ENCODE measurements at places on chromosomes 13 and 19.
A peak's percentile ranks its signal among the peaks of the same experiment; 100 is the strongest.

GRCh38 chr19:33125929-33126388 lies 6.0 kb upstream of the WDR88 start:
- peak; percentile 56 for DNase-seq

DNA sequence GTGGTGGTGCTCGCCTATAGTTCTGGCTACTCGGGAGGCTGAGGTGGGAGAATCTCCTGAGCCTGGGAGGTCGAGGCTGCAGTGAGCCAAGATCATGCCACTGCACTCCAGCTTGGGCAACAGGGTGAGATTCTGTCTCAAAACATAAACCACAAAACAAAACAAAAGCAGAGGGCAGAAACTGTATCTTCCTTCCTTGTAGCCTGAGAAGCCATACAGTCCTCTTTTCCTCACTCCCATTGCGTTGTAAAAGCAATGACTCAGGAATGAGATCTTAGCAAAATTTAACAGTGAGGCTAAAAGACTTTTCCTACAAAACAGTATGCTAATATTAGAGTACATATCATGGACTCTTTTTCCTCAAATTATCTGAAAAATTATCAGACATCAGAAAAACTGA lies 130.9 kb downstream of the SHISA2 start:
- no peak for DNase-seq

DNA sequence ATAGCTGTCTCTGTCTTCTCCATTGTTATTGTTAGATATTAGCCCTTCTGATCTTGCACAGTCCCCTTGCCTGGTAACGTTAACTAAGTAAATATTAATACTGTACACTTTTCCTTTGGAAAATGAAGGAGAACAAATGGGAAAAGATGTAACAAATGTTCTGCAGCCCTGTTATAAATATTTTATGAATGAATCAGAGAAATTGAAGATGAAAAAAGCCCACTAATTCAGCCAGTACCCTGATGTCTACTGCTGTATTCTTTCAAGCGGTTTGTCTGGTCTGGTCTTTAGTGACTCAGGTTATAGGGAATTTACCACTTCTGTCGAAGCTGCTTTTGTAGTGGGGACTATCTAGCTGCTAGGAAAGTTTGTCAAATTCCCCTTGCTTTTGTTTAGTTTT lies 121.0 kb downstream of the COG6 start:
- no peak for DNase-seq

DNA sequence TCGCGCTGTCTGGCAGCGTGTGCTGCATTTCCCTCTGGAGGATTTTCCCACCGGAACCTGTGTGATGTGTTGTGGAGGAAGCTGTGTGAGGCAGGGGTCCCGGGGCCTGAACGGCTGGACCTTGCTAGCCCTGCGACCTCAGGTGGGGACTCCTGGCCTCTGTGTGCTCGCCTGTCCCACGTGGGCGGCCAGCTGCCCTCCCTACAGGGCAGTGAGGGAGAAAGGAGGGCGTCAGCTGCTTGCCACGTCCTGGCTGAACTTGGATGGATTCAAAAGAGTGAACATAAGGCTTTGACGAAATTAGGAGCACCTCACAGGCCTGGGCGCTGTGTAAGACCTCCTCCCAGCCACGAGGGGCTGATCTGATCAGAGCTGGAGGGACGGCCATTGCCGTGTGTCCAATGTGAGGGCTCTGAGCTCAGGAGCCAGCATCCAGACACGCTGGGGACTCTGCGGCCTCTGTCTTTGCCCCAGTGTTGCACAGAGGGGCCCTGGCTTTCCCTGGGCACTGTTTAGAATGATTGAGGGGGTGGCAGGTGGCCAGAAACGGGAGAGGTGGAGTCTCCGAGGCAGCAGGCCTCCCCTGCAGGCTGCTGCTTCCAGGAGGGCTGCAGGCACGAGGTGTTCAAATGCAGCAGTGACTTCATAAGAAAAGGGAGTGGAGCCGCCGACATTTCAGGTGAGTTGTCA lies 13.0 kb downstream of the TFDP1 start:
- DNase-seq, result no peak

DNA sequence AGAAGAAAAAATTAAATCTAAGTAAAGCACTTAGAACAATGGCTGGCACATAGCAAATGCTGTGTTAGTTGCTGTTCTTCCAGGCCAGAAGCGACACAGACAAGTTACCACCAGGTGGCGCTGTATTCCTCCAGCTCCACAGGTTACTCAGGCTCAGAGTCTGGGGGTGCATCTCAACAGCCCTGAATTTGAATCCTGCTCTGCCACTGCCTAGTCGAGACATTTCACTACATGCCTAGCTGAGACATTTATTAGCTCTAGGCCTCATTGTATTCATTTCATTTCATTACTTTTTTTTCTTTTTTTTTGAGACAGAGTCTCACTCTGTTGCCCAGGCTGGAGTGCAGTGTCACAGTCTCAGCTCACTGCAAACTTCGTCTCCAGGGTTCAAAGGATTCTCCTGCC lies 16.4 kb upstream of the CYP2B6 start:
- DNase-seq, result peak; percentile 80

- DNase-seq, result no peak
These were observed 5.2 kb downstream of the TGDS start for GRCh38 chr13:94590744-94591143.

DNA sequence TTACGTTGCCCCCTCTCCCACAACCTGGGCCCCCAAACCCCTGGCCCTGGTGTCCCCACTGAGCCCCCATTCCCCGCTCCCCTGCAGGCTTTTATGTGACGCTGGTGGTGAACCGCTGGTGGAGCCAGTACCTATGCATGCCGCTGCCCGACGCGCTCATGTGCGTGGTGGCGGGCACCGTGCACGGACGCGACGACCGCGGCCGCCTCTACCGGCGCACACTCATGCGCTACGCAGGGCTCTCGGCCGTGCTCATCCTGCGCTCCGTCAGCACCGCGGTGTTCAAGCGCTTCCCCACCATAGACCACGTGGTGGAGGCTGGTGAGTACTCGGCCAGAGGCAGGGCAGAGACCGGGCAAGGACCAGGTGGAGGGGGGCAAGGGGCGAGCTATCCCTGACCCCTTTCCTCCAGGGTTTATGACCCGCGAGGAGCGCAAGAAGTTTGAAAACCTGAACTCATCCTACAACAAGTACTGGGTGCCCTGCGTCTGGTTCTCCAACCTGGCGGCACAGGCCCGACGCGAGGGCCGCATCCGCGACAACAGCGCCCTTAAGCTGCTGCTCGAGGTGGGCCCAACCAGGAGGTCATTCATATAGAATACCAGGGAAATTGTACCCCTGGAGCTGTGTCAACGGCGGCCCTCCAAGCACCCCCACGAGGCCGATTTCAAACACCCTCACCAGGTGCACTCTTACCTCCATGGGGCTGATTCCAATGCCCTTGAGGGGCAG lies 3.0 kb downstream of the BEST2 start:
- no peak for DNase-seq

DNA sequence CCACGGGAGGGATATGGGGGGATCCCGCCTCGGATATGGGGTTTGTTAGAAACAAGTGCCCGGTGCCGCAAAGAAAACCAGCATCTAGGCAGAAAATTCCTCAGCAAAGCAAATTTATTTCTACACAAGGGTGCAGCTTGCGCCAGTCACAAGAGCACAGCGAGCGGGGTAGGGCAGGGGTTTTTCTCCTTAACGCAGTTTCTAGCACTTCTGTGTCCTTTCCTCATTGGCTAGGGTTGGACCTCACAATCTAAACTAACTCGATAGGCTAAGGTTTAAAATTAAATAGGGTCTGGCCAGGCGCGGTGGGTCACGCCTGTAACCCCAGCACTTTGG lies 595 bp downstream of the ZNF440 start:
- DNase-seq, result no peak

DNA sequence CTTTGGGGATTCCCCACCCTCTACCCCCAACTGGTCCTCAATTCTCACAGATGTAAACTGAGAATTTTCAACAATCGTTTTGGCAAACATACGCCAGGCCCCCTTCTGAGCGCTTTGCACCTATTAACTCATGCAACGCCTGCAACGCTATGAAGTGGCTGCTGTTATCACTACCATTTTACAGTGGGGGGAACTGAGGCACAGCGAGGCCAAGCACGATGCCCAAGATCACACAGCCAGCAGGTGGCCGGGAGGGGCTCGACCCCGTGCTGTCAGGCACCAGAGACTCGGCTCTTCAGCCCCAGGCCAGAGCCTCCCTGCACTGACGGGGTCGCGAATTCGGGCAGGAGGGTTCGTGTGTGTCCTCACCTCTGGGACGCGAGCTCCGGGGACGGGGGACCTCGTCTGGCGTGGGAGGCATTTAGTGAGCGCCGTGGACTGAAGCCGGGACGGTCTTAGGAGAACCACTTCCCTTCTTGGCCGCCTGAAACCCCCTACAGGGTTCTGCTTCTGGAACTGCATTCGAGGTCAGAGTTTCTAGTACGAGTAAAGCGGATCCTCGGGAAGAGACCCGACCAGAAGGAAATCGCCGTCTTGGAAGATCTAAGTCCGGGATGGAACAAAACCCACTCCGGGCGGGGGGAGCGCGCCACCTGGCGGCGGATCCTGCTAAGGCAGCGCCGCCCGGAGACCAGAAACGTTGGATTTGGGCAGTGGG lies 21.0 kb downstream of the ZNF114 start:
- DNase-seq, result peak; percentile 42

- DNase-seq, result no peak
These were observed 27.9 kb upstream of the PARP4 start for GRCh38 chr13:24540236-24541126.
